OCI-M1 (cell line): ENCODE measurements at places on chromosomes 16 and 17.

DNA sequence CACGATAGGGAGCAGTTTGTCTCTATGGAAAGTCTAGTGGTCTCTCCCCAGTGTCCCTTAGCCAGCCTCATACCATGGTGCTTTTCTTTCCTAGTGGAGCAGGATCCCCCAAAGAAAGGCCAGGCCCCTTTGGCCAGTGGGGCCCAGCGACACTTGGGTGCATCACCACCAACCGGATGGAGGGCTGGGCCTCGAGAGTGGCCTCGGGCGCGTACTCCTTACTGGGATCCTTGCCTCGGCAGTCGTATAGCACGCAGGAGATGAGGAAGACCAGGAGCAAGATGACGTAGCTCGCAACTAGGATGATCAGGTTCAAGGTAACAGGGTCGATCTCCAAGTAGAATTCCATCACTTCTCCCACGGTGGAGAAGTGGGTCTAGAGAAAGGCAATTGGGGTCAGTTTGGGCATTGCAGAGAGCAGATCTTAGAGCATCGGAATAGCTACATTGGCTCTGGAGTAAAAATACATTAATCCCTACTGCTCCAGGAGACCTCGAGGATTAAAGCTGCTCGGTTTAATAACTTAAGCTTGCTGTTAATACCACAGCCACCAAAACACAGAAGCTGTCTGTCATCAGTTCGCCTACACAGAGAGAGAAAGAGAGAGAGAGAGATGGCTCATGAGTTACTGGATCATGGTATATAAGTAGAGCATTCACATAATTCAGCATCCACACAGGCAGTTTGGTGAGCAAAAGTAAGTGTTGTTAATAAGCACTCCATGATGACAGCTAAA, at the start of gene SMIM36:
Gene SMIM36, minus strand, starts transcription at position 467 of the 736 bp plus-strand sequence.
- no peak for DNase-seq

DNA sequence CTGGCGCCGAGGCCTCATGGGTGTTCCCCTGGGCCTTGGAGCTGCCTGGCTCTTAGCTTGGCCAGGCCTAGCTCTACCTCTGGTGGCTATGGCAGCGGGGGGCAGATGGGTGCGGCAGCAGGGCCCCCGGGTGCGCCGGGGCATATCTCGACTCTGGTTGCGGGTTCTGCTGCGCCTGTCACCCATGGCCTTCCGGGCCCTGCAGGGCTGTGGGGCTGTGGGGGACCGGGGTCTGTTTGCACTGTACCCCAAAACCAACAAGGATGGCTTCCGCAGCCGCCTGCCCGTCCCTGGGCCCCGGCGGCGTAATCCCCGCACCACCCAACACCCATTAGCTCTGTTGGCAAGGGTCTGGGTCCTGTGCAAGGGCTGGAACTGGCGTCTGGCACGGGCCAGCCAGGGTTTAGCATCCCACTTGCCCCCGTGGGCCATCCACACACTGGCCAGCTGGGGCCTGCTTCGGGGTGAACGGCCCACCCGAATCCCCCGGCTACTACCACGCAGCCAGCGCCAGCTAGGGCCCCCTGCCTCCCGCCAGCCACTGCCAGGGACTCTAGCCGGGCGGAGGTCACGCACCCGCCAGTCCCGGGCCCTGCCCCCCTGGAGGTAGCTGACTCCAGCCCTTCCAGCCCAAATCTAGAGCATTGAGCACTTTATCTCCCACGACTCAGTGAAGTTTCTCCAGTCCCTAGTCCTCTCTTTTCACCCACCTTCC, 7.9 kb downstream of the HIRIP3 start:
- no peak for DNase-seq

GRCh38 chr17:78128551-78129350, at the start of gene TMC6:
TMC6 (minus strand) TSS chr17:78128755; CDS start chr17:78126832, 1,923 bp downstream.
- DNase-seq, result peak; percentile 84

GRCh38 chr16:3770530-3770929, 53.2 kb upstream of the TRAP1 start:
- no peak for DNase-seq

- DNase-seq, result no peak
Observed at GRCh38 chr17:57966875-57967274, 11.7 kb upstream of the CUEDC1 start.

DNA sequence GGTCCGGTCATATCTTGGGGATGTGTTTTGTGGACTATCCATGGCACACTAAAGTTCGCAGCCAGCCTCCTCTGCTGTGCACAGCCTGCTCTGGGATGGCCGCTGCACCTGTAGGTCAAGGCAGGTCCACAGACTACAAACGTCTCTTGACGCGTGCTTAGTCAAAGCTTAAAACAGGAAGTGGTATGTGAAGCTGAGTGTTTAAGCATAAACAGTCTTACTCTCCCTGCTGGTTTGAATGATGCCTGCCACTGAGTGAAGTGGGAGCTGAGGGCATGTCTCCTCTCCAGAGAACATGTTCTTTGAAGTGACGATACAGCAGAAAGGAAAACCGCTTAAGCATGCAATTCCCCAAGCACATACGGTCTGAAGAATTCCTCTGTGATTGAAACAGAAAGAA, 365.6 kb downstream of the SLC39A11 start:
- peak; percentile 1 for DNase-seq

DNA sequence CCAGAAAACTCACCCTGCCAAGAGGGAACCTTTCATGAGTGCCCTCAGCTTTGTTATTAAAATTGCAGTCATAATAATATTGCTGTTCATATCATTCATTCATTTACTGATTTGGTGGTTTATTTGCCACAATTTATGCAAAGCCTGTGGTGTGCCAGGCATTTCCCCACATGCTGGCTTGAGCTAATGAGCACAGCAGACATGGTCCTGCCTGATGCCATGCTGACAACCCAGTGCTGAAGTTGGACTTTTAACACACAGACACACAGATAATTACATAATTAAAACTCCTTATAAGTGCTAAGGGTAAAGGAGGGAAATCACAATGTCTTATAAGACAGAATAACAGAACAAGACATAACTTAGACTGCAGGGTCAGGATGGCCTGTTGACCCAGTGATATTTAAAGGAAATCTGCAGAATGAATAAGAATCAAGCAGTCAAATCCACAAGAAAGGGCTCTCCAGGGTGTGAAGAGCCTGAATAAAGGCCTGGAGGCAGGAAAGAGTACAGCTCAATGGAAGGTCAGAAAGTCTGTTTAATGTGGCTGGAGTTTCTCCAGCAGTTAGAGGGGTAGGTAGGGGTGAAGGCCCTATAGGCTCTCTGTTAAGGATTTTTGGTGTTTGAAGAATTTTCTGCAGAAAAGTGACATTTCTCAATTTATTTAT, 196.9 kb upstream of the CDH11 start:
- no peak for DNase-seq

DNA sequence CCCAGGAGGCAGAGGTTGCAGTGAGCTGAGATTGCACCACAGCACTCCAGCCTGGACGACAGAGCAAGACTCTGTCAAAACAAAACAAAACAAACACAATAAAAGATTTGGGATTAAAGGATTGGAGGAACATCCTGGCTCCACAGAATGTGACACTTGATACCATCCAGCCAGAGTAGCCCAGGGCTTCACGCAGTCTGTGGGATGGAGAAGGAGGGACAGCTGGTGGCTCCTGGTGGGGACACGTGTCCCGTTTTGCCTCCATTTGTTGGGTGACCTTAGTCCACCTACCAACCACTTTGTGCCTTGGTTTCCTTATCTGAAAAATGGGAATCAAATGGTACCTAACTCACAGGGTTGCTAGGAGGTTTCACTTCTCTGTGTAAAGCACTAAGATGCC, 12.4 kb upstream of the CYB561 start:
- no peak for DNase-seq

GRCh38 chr16:89422905-89423630, 67.3 kb downstream of the ANKRD11 start:
- peak; percentile 18 for DNase-seq

DNA sequence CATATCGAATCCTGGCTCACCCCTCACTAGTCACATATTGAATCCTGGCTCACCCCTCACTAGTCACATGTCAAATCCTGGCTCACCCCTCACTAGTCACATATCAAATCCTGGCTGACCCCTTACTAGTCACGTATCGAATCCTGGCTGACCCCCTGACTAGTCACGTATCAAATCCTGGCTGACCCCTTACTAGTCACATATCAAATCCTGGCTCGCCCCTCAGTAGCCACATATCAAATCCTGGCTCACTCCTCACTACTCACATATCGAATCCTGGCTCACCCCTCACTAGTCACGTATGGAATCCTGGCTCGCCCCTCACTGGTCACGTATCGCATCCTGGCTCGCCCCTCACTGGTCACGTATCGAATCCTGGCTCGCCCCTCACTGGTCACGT, 156.7 kb upstream of the RPH3AL start:
- no peak for DNase-seq

GRCh38 chr17:78356101-78356713, 3.7 kb downstream of the SOCS3 start:
- peak; percentile 90 for DNase-seq

- DNase-seq, result no peak
Observed at GRCh38 chr17:46011711-46012505, 12.9 kb downstream of the STH start.

DNA sequence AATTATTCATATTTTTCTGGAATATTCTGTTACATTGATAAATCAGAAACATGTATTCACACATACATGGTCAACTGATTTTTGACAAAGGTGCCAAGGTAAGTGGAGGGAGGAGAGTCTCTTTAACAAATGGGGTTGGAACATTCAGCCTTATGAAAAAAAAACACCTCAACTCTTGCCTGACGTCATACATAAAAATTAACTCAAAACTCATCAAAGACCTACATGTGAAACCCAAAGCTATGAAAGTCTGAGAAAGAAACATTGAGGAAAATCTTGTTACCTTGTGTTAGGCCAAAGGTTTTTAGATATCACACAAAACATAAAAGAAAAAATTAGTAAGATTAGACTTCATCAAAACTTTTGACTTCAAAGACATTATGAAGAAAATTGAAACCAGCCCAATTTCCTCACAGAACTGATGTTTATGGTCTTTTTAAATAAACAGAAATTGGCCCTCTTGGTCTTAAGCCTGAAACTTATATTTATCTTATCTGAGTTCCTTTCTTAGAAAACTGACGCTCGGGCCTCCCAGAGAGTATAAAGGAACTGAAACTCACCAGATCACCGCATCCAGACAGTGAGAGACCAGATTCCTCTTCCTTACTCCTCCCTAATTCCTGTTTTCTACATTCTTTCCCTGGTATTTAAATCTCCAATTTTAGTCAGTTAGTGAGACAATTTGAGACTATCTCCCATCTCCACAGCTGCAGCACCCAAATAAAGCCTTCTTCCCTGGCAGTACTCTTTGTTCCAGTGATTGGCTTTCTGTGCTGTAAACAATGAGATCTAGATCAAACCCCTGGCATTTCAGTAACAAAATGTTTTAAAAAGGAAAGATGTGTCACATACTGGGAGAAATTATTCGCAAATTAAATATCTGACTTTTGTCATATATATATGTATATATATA, 4.0 kb downstream of the HYDIN start:
- DNase-seq, result no peak

DNA sequence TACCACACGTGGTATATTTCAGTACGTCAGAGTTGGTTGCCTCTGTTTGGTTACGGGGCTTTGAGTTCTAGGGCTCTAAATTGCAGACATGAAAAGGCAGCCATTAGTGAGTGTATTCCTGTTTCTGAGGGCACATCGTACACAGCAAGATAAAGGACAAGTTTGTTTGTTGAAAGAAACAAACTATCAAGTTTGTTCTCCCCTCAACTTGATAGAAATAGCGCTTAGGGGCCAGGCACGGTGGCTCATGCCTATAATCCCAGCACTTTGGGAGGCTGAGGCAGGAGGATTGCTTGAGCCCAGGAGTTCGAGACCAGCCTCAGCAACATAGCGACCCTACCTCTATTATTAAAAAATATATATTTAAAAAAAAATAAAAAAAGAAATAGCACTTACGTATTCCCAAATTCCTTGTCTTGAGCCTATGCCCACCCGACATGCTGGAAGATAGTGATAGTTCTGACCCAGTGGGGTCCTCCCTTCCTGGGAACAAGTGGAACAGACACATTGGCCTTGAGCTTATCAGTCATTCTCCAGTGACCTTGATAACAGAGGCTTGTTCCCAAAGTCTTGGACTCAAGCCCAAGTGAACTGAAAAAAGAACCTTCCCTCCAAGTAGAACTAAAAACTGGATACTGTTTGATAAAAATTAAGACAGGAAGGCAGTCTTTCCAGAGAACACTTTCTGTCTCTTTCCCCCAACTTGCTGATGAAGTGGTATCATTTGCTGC, 139.9 kb upstream of the CACNG3 start:
- DNase-seq, result peak; percentile 70

GRCh38 chr17:77768248-77768852, 190.2 kb upstream of the TNRC6C start:
- DNase-seq, result no peak

GRCh38 chr16:56357241-56357764, 68.0 kb downstream of the AMFR start:
- peak; percentile 17 for DNase-seq

GRCh38 chr16:76455257-76455656, 178.1 kb downstream of the CNTNAP4 start:
- no peak for DNase-seq

DNA sequence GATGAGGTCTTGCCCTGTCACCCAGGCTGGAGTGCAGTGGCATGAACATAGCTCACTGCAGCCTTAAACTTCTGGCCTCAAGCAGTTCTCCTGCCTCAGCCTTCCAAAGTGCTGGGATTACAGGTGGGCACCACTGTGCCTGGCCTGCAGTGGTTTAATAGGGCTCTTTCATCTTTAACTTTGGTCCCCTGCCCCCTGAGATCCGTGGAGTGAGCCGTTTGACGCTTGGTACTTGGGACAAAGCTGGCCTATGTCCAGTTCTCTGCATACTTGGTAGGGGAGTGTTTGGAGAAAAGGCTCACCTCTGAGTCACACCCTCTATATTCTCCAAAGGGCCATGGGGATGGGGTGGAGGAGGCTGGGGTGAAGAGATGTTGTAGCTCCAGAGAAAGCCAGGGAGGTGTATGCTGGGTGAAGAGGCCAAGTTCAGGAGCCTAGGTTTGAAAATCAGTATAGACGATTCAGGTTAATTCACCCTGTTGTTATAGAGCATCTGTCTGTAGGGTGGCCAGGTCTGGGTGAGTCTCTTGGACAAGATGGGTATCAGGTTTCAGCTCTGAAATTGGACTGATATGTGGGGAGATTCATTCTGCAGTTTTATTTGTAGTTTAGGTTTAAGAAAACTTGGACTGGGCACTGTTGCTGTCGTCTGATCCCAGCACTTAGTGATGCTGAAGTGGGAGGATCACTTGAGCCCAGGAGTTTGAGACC, 17.6 kb downstream of the ABCC1 start:
- no peak for DNase-seq

DNA sequence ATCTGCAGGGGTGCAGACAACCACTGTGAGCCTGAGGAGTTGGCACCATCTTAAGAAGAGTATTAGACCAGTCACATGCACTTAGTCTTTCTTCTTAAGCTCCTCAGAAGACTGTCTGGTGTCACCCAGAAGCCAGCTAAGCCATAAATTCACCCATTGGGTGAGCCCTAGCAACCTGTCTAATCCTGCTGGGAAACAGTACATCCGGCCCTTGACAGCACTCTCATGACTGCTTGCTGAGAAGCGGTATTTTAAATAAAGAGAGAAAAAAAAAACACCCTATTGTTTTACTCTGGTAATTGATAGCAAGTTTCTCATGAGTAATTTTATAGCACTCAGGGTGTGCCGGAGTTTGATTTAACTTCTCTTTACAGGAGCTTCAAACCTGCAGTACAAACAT, 134.7 kb downstream of the SOX9 start:
- DNase-seq, result no peak

GRCh38 chr16:22195445-22195694, 10.7 kb upstream of the EEF2K start:
- DNase-seq, result no peak

GRCh38 chr16:83953796-83954576, 946 bp downstream of the OSGIN1 start:
- peak; percentile 60 for DNase-seq

- DNase-seq, result peak; percentile 33
Observed at GRCh38 chr17:64216338-64217248, 46.5 kb downstream of the TEX2 start.

- no peak for DNase-seq
Observed at GRCh38 chr17:39576187-39576586, 31.5 kb downstream of the NEUROD2 start.
